ENCODE measurements at places on chromosomes 3 and 15. TPM values are rescaled to one million over a fixed set of nuclear protein-coding genes. Genes with fewer than 3 reads are reported as not detected.

TGM5 gene
- total RNA-seq = 6.8 TPM

ASB14 gene
- total RNA-seq = 3.4 TPM

NRG4 gene
- total RNA-seq = not detected

GPR149 gene
- 0.41 TPM for total RNA-seq

PXYLP1 gene
- 20.7 TPM for total RNA-seq

TRAT1 gene
- not detected for total RNA-seq

TLR9 gene
- total RNA-seq = not detected

GPR176 gene
- total RNA-seq = 4.1 TPM

VGLL3 gene
- 30.6 TPM for total RNA-seq

CYP8B1 gene
- not detected for total RNA-seq

WHAMM gene
- total RNA-seq = 14.8 TPM

ZKSCAN7 gene
- 9.1 TPM for total RNA-seq

PCOLCE2 gene
- total RNA-seq = 0.62 TPM

TIMP4 gene
- 1.1 TPM for total RNA-seq

TIGIT gene
- total RNA-seq = not detected

MEGF11 gene
- 0.10 TPM for total RNA-seq

SKIL gene
- 59.5 TPM for total RNA-seq

WDR93 gene
- not detected for total RNA-seq

NAALADL2 gene
- 76.0 TPM for total RNA-seq

ITIH3 gene
- 0.62 TPM for total RNA-seq

TSEN2 gene
- total RNA-seq = 16.2 TPM

SPCS1 gene
- total RNA-seq = 43.3 TPM

CCDC71 gene
- 16.8 TPM for total RNA-seq

DAZL gene
- not detected for total RNA-seq

FSTL1 gene
- total RNA-seq = 799 TPM

PLA1A gene
- 0.31 TPM for total RNA-seq

MST1R gene
- total RNA-seq = 5.7 TPM
